ENCODE measurements at places on chromosomes 4 and X.
A peak's percentile ranks its signal among the peaks of the same experiment; 100 is the strongest.

DNA sequence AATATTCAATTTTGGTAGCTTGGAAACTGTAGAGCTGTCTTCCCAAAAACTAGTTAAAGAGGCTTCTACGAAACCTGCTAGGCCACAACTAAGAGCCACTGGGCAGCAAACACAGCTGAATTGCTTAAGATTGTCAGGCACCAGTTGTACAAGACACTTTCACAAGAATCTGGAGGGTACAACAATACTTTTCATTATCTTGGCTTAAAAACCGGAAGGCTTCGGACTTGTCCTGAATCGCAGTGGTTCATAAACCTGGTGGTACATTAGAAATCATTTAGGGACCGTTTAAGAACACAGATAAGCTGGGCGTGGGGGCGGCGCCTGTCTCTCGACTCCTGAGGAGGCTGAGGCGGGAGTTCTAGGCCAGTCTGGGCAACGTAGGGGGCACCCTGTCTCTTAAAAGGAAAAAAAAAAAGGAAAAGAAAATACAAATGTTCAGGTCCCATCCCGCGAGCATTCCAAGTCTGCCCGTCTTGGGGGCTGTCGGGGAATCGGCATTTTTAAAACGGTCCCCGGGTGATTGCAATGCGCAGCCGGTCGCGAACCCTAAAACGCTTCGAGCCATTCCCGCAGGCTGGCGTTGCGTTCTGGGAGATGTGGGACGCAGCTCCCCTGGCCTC, 763 bp downstream of the PYURF start:
- no peak for DNase-seq

DNA sequence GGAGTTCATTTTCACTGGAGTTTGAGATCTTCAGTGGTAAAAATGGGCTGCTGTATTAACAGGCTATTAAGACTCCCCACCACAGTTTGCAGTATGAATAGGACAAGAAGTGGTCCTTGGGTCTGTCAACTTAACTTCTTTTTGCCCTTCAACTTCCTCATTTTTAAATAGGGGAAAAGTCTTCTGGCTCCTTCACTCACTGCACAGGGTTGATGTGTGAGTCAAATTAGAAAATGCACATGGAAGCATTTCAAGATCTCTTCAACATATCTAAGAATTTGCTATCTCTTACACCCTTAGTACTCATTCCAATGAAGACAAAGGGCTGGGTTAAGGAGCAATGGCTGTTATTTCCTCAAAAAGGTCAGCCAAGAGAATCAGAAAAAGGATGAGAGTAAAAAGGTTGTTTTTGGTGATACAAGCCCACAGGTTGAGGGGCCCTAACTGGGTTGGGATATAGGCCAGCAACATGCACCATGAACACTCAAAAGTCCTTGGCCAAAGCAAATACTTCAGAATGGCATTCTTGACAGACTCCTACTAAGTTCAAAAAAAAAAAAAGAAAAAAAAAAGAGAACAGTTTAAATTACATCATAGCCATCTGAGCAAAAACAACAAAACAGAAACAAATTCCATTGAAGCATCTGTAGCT, 13.4 kb downstream of the PDE5A start:
- DNase-seq = no peak

DNA sequence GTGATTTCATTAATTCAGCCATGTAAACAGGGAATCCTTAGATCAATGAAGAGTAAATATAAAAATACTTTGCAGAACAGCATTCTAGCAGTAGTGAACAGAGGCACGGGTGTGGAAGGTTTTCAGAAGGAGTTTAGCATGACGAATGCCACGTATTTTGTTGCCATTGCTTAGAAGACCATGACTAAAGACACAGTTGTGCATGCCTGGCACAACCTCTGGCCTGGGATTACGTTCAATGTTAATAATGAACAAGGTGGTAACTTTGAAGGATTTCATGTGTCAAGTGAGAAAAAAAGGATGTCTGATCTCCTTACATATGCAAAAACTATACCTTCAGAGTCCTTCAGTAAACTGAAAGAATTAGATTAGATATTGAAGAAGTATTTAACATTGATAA, 171.9 kb downstream of the MAGEB5 start:
- DNase-seq = no peak

DNA sequence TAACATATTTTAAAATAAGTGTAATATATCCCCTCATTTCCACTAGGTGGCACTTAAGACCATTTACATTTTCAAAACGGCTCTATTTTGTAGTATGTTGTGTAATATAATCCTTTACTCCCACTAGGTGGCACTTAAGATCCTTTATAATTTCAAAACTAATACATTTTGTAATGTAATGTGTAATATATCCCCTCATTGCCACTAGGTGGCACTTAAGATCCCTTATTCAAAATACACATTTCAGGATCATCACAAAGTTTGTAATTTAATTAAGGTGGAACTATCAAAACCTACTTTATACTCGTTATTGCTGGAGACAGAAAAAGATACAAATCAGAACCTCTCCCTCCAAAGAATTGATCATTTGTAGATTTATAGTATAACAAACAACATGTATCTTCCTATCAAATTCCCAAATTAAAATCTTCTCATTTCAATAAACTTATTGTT, 132.5 kb downstream of the ARHGAP6 start:
- peak; percentile 49 for DNase-seq

DNA sequence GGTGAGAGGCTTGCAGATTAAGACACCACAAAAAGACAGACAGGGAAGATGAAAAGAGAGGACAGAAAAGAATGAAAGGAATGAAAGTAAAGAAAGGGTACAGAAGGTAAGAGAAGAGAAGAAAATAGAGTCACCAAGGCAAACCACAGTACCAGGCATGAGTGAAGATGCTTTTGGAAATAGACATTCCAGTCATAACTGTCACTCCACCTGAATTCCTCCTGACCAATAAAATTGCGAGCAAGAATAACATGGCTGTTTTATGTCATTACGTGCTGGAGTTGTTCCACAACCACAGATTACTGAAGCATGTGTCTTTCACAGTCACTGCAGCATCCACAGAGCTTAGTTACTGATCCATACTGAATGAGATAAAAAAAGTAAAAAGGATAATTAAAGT, 864.9 kb upstream of the SLIT2 start:
- DNase-seq = no peak

DNA sequence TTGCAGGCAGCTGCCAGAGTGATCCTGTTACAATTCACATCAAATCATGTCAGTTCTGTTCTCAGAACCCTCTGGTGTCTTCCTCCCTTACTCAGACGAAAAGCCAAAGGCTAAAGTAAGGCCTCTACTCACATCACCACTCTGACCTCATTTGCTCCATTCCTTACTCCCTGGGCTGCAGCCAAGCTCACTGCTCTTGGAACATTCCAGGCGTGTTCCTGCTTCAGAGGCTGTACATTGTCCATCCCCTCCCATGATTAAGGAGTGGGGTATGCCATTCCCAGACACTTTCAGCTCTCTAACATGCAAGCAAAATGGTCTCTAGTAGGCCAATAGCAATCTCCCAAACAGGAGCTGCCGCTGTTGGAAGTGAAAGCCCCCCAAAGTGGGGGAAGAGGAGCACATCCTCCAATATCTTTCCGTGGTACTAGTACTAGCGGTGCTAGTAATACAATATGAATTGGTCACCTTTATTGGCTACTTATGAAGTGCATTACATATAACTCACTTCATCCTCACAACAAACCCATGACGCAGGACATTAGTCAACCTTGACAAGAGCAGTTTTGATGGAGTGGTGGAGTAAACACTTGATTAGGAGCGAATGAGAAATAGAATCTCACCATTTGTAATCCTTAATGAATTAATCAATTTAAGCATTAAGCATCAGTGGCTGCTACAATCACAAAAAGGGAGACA, 15.0 kb downstream of the GAB3 start:
- peak; percentile 65 for DNase-seq

DNA sequence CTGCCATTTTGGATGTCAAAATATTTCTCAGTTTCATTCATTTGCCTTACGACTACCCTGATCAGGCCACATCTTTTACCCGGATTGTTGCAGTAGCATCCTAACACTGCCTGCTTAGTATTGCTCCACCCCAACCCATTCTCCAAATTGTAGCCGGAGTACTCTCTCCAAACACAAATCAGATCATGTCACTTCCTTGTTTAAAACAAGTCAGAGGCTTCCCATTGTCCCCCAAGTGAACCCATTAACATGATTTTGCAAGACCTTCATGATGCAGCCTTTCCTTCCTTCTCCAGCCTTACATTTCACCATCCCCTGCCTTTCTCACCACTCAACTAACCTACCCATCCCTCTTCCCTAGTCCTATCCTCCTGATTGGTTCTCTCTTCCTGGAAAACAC, 53.1 kb downstream of the FANCB start:
- no peak for DNase-seq

DNA sequence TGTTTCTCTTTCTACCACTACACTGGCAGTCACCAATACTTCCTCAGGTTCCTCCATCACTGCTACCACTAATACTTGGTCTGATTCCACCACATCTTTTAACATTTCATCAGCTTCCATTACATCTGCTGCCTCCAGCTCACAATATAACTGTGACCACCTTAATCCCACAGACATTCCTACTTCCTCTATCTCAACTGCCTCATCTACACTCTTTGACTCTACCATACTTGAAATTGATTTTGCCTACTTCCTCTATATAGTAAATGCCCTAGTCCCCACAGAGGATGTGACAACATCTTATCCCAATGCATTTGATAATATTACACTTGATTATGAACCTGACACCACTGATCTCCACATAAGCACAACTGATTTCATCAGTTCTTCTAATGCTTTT, 29.0 kb downstream of the OPRPN start:
- DNase-seq = no peak

GRCh38 chrX:26915064-26915463, 548.1 kb downstream of the PPP4R3C start:
- DNase-seq = no peak

Data from fibroblast of skin of left quadriceps (primary cell).